ENCODE measurements at places on chromosomes 7 and 10.

- no peak for DNase-seq
Measured at GRCh38 chr7:21617916-21618390, 75.1 kb downstream of the DNAH11 start.

DNA sequence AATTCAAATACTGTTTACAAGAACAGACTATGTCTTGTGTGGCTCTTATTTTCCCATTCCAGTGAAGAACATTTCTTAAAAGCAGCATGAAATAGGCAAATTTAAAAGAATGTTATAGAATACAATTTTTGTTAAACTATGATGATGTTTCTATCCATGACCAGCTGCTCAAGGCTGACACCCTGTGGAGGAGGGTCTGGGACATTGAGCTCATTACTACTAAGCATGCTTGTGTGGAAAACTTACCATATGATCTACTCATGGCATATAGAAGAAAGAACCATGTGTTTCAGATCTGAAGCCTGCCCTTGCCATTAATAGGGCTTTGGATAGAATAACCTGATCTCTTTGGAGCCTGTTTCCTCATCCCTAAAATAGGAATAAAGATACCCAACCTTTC is 125.0 kb downstream of the FOXP2 start:
- DNase-seq: no peak

- no peak for DNase-seq
Measured at GRCh38 chr10:124081547-124082140, 11.8 kb downstream of the CHST15 start.

DNA sequence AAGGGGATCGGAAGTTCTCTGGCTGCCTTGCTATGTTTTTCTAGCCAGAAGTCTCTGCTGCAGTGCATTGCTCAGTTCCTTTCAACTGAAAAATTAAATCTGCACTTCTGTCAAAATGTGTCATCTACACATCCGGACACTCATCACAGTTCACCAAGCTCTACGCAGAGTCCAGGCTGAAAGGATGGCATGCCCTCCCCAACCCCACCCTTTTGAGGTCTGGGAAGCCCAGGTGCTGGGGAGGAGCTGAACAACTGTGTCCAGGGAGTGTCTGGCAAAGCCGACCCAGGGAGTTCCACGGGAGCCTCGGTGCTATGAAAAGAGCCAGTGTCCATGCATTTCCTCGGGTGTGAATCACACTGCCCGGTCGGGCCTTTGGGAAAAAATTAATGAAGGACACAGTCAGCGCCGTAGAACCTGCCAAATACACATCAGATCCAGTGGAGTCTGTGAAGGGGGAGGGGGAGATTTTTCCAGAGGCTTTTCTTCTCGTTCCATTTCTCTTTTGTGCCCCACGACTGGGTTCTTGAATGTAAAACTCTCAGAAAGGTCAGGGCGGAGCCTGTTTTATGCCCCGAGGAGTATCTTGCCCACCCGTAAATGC is 757 bp upstream of the PALS2 start:
- DNase-seq: peak; percentile 12

DNA sequence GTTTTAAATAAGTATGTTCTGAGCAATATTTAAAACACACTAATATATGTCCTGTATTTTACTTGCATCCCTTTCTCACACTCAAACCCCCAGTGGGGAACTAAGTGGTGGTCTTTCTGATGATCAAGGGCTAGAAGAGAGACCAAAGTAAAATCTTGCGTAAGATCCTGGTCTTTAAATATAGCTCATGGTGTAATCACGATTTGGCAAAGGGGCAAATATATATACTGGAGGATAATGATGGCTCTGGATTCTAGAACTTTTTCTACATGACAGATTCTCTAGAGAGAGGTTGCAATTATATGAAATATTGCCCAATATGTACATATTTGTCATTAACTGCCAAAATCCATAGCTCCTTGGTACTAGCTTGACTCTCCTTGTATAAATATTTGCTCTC is 438.3 kb downstream of the NXPH1 start:
- DNase-seq: no peak

- DNase-seq: no peak
Measured at GRCh38 chr7:25857376-25858067, 294.5 kb upstream of the NFE2L3 start.
